ENCODE measurements at places on chromosomes 12 and 14. TPM values are rescaled to one million over a fixed set of nuclear protein-coding genes. Genes with fewer than 3 reads are reported as not detected.

Gene RNASE7
- not detected for total RNA-seq

Gene RXYLT1
- total RNA-seq: 8.9 TPM

Gene ASB2
- total RNA-seq: 16.2 TPM

Gene RERG
- total RNA-seq: 4.7 TPM

Gene VRK1
- total RNA-seq: 52.7 TPM

Gene MIA2
- 15.7 TPM for total RNA-seq

Gene NTS
- total RNA-seq: 2.6 TPM

Gene STAB2
- 7.8 TPM for total RNA-seq

Gene SLCO1B1
- total RNA-seq: not detected

Gene DHRS4L2
- 8.9 TPM for total RNA-seq

Gene CLEC4C
- not detected for total RNA-seq

Gene PROX2
- total RNA-seq: not detected

Gene CLEC2A
- total RNA-seq: not detected

Gene POLE2
- total RNA-seq: 15.1 TPM

Gene GSKIP
- 10.4 TPM for total RNA-seq
